ENCODE measurements at places on chromosomes 2 and 18. TPM values are rescaled to one million over a fixed set of nuclear protein-coding genes. Genes with fewer than 3 reads are reported as not detected.

GRCh38 chr2:98883780-98884211 is 52.2 kb downstream of the CRACDL start:
- DNase-seq = no peak

SERPINB3 gene
- total RNA-seq = not detected

- DNase-seq = no peak
Observed at GRCh38 chr2:162086904-162087303, 12.9 kb upstream of the DPP4 start.

- DNase-seq = no peak
Observed at GRCh38 chr2:225037415-225038230, 4.6 kb downstream of the DOCK10 start.

DNA sequence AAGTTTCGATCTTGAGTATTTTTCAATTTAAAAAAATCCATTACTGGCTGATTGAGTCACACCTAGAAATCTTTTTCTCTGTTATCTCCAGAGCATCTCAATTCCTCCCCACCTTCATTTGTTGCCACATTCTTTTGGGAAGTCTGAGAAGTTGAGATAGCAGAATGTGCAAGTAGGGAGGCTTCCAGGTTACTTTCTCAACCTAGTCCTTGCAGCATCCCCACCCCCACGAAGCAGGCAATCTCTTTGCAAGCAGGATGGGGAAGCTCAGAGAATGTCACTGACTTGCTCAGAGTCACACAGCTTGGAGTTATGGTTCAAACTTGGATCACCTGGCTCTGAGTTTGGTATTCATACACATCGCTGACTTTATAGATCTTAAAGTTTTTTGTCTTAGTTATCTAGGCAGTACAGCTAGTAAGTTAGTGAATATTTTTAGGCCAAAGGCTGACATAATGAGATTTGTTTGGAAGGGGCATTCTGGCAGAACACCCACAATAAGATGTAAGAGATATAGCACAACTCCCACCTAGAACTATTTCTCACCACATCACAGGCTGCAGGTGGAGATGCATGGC is 25.9 kb upstream of the LCLAT1 start:
- DNase-seq = no peak

SNORC gene
- 4.1 TPM for total RNA-seq

DNA sequence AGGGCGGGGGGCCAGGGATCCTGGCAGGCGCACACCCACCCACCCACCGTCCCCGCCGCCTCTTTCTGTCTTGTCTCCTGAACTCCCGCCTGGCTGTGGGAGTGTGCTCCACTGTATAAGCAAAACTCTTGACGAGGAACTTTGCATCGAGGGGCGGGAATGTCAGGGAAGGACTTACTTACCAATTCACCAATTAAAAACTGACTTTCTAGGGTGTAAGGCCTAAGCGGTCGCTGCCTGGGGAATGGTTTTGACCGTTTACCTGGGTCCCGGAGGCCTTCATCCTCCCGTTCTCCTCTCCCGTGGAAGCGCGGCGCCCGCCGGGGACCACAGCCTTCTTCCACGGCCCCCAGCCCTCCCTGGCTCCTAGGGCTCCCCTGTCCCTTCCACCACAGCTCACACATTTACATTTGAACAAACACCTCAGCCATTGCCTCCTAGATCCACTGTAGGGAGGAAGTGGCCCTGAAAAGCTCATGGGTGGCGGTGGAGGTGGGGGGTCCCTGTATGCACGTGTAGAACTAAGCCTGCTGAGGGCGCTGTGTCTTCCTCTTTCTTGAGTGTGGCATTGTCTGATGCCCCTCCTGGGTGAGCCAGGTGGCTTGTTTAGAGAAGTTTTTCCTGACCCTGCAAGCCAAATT is 8.9 kb downstream of the ASIC4 start:
- DNase-seq = no peak

- peak; percentile 42 for DNase-seq
Observed at GRCh38 chr18:49944663-49945062, 131.3 kb upstream of the ACAA2 start.

CARF gene
- total RNA-seq = 16.8 TPM

DNA sequence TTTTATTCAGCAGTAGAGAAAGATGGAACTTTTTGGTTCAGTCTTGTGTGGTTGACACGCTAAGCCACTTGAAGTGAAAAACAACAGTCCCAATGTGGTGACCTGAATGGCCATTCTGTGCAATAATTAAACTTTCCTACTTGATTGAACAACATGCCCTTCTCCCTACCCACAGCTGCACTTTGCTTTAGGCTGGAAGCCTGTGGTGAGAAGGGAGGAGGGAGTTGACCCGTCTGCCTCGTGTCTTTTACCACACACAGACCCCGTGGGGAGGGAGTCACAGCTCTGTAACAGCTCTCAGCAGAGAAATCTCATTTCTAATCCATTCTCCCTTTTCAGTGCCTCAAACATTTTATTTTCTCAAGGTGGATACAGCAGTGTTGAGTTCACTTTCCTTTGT is 138.2 kb upstream of the PKDCC start:
- no peak for DNase-seq

GRB14 gene
- total RNA-seq = 11.6 TPM

DNA sequence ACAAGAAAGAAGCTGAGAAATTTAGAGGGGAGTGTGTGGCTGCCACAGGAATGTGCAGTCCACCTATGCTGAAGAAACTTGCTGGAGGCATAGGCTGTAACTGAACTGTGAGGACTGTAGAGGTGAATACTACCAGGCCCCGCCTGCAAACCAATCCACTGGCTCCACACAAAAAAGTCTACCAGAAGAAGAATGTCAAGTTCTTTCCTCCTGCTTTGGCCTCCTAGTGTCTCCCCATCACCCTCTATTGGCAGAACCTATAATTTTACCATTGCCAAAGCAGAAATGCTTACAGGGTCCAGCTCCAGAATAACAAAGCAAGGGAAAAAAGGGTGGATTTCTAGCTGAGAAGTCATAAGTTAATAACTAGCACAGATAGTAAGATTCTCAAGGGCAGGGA is 5.9 kb upstream of the ATP5MC3 start:
- DNase-seq = no peak

DNA sequence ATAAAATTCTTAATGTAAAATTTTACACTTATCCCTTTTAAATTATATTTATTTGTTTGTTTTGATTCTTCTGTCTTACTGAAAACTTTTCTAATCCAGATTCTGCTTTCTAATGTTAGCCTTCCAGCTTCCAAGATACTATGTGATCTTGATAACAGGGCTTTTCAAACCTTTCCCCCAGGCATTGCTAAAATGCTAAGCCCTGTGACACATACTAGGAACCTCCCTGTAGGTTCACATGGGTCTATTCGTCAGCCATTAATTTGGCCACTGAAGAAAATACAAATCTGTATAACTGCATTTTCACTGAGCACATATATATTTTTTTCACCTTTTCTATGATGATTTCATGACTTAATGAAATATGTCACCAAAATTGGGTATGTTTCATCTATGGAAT is 92.8 kb upstream of the MAP4K3 start:
- no peak for DNase-seq

- no peak for DNase-seq
Observed at GRCh38 chr2:202149936-202150335, 76.9 kb downstream of the KIAA2012 start.

- no peak for DNase-seq
Observed at GRCh38 chr2:165287094-165287778, 48.0 kb downstream of the SCN2A start.

RAX gene
- total RNA-seq = not detected

DNA sequence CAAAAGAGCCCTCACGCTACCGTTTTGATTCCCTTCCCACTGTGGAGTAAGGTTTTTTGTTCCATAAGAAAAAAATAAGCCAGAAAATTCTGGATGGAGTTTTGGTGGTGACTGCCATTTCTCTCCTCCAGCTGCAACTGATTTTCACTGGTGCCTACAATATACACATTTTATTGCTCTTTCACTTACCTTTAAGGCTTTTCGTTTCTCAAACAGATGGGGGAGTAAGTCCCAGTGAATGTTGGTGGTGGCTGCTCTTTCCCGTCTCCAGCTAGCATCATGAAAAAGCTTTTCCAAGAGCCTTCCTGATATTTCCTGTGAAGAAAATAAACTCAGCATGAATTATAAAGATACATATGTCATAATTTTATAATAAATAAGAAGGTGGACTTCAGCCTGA is 932.5 kb upstream of the PIK3C3 start:
- DNase-seq = no peak

DNA sequence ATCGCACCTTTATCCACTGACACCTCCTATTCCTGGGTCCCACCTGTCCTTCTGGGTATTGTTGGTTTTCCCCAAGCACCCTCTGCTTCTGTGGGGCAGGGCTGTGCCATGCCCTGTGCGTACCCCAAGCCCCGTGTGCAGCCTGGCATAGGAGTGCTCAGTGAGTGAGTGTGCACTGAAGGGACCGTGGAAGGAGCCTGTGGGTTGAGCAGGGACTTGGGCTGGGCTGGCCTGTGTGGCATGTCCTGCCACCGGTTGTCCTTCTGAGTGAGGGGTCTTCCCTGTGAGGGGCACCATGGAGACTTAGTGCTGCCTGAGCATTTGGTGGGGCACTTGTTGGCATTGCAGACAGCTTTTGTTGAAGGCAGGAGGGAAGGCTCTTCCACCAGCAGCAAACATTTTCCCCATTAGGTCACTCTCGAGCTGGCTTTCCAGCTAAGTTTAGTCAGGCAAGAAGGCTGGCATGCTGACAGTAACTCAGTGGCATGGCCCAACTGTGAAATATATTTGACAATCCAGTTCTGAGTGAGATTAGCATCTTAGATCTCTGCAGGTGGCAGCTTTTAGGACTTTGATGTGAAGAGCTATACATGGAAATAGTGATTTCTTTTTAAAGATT is 64.7 kb downstream of the LPIN1 start:
- no peak for DNase-seq

- DNase-seq = peak; percentile 58
Observed at GRCh38 chr2:205763708-205764211, 81.5 kb downstream of the NRP2 start.

PID1 gene
- 2.1 TPM for total RNA-seq

GRCh38 chr18:23735021-23735464 is 45.8 kb downstream of the LAMA3 start:
- DNase-seq = no peak

CPS1 gene
- 7.5 TPM for total RNA-seq

CRYGC gene
- total RNA-seq = not detected

SERPINB2 gene
- total RNA-seq = 1.00 TPM

GRCh38 chr2:158391876-158392275 is 64.7 kb downstream of the CCDC148 start:
- no peak for DNase-seq

- no peak for DNase-seq
Observed at GRCh38 chr2:233837694-233838229, 16.6 kb downstream of the HJURP start.

EGR4 gene
- 0.36 TPM for total RNA-seq

FAM98A gene
- 32.8 TPM for total RNA-seq

DNA sequence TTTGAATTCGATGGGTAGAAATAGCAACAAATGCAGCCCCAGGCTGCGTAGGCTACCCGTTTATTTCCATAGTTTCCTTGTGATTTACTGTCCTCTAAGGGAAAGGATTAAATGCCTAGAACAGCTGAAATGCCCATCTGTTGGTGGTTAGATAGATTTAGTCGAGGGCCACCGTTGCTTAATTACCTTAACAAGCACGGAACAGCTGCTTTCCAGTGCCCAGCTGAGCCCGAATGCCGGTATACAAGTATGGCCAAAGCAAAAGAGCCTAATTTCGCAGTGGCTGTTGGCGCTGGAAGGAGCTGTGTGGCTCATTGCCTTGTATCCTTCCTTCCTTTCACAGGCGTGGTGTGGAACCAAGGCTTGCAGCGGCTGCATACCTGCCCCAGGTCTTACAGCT is 109.1 kb downstream of the CABLES1 start:
- no peak for DNase-seq

- no peak for DNase-seq
Observed at GRCh38 chr2:165818920-165819319, 24.9 kb upstream of the GALNT3 start.

GRCh38 chr2:62143696-62144095 is 52.2 kb upstream of the B3GNT2 start:
- no peak for DNase-seq

PCARE gene
- 0.22 TPM for total RNA-seq

DNA sequence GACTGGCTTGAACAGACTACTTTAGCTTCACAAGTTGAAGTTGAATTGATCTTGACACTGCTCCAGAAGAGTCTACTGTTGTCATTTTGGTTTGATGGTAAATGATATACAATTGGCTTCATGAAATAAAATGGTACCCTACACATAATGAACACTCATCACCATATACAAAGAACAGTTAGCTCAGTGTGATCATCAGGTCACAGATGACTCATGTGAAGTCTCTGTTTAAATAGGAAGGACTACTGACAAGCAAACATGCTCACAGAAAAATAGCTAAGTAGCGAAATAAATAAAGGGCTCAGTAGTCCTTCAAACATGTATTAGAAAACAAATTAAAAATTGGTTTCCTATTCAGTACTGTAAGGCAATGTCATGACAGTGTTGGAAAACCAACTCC is 96.2 kb downstream of the MEIS1 start:
- no peak for DNase-seq

CTNNA2 gene
- total RNA-seq = 5.1 TPM

- no peak for DNase-seq
Observed at GRCh38 chr18:76873311-76873710, 51.0 kb downstream of the ZNF236 start.

DNA sequence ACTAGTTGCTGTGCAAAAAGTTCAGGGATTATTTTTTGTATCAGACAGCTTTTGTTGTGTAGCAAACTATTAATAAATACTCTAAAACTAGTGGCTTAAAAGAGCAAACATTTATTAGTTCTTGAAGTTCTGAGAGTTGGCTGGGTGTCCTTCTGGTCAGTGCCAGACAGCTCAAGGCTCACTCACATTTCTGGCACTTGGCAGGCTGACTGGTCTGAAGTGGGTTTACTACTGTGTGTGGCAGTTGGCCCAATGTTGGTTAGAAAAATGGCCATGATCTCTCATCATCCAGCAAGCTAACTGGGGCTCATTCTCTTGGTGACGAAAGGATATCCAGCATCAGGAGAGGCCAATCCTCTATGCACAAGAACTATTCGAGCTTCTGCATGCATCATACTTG is 71.4 kb upstream of the ZNF385B start:
- DNase-seq = no peak

DNA sequence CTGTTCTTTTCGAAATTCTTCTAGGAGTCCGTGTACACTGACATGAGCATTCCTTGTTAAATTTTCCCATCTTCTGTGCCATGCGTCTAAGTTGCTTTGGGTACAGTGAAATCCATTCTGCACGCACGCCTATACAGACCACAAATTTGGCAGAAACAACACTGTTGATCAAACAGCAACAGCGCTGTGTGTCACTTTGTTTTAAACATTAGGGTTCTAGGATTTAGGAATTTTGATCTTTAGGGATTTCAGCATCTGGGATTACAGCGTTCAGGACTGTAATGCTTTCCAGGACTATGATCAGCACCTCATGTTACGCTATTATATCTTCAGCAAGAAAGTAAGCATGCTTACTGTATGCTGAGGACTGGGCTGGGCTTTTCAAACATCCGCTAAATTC is 47.1 kb upstream of the FHL2 start:
- DNase-seq = no peak

- DNase-seq = no peak
Observed at GRCh38 chr2:3747032-3747654, 43.8 kb downstream of the DCDC2C start.

Data from mesothelial cell of epicardium (in vitro differentiated cells).